ENCODE measurements at places on chromosomes 16 and 17. TPM values are rescaled to one million over a fixed set of nuclear protein-coding genes. Genes with fewer than 3 reads are reported as not detected.

ADORA2B gene
- total RNA-seq, result 13.5 TPM

VTN gene
- total RNA-seq, result 8.7 TPM

DNA sequence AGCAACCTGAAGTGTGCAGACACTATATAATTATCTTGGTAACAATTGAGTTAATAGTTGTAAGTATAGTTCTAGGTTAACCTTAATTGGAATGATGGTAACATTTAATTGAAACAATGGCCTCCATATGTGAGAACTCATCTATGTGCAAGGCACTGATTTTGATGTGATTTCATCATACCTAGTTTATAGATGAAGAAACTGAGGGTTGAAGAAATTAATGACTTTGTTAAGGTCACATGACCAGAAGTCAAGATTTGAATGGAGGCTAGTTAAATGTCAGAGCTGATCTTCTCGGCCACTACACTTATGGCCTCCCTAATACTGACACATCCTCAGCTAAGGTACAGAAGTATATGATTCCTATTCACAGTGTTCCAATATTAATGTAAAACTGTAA is 128.2 kb upstream of the PSMD7 start:
- no peak for DNase-seq

GRCh38 chr17:51926448-51926847 is 232.1 kb downstream of the CA10 start:
- no peak for DNase-seq

DNA sequence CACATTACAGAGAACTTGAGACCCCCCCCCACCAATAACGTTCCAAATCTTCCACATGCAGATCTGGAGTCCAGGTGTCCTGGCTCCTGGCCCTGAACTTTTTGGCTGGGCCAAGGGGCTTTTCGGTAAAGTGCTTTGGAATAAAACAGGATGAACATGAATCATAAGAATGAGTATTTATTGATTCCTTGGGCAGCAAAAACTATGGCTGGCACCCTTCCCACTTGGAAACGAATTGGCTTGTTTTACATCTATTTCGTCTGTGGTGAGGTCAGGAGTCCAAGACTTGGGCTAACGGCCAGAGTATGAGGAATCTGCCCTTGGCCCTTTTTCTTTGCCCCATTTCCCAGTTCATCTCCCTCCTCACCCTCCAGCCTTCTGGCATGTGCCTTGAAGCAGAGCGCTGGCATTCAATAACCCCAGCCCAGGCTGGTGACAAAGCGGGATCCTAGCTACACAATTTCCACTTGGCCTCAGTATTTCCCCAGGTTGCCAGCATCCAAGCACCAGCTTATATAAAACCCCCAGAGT is 4.1 kb upstream of the UBTF start:
- DNase-seq, result no peak

DNA sequence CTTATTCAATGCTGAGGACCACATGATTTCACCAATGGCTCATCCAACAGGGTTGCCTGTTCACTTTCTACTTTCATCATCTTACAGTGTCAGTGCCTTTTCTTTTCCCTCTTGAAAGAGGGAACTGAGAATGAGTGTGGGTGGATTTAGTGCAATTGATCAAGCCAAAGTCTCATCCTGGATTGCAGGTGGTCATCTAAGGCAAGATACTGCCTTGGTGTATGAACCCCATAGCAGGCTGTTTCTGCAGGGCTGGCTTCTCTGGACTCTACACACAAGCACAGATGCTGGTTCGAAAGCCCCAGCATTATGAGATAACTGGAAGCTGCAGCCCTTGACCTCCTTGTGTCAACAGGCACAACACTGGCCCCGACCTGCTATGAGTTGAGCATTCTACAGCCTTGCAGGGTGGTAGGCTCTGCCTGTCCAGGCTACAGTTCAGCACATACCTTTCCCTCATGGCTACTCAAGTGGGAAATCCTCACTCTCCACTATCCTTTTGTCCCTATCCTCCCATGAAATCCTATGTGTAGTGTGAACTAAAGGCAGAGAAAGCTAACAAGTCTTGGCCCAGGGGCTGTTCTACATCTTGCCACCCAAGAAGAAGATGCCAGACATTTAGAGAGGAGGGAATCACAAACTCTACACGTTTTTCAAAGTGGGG is 358.7 kb downstream of the SLC39A11 start:
- no peak for DNase-seq

DNA sequence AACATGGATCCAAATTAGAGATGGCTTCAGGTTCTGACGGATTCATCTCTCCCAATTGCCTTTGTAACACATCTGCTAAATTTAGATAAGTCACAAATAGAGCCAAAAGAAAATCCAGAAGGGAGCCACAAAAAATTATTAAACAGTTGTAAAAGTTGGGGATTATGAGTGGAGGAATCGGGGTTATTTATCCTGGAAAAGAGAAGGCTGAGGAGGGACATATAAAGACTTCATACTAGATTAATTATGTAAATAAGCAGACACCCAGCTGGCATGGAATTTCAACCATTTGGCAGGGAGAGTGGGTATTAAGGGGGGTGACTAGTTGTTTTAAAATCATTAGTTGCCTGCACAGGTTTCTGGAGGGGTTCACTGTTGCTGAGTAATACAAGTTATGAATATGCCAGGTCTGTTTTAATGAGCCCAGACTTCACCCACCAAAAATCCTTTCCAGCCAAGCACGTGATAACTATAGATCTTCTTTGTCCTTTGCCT is 89.6 kb downstream of the CDH13 start:
- DNase-seq, result no peak

Data from umbilical cord (tissue), 2 donors.